ENCODE measurements at places on chromosomes 3 and 15.

- no peak for DNase-seq
Observed at GRCh38 chr15:95263751-95264150, 1032.4 kb downstream of the MCTP2 start.

GRCh38 chr15:25770618-25771337, 92.3 kb downstream of the ATP10A start:
- DNase-seq, result no peak

DNA sequence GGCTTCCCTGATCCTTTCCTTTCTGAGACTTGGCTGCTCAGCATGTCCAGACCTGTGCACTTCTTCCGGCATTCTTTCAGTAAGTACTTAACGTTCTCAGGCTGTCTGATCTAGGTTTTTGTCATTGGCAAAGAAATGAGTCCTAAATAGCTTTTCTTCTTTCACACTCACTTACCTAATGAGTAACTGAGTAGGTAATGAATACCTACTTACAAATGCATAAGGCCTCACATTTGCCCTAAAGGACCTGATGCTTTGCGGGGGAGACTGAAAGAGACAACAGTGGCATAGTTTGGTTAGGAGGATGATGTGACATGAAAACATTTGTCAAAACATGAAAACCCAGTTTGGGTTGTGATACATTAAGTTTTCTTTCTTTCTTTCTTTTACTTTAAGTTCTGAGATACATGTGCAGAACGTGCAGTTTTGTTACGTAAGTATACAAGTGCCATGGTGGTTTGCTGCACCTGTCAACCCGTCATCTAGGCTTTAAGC, 516.7 kb upstream of the CFAP20DC start:
- no peak for DNase-seq

DNA sequence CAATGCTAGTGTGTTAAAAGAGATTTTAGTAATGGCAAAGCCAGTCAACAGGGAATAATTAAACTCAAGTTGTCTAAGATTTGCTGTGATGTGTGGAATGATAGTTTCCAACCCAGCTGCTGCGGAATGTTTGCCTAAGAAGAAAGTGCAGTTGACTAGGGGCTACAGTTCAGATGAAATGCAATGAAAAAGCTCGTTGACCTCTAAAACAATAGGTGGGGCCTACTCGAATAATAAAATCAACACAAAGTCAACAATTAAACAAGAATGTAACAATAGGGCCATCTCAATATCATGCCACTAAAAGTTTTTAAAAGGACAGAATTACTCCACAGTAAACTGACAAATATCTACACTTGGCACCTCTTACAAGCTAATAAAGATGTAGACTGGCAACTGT, 484.2 kb downstream of the MECOM start:
- no peak for DNase-seq

- DNase-seq, result peak; percentile 8
Observed at GRCh38 chr15:31606194-31606669, 279.6 kb downstream of the KLF13 start.

All from AG09309 (cell line).